Stimulated activated CD4-positive, alpha-beta T cell treated with anti-CD3 and anti-CD28 coated beads, Interleukin-1b, Interleukin-23, amount 100 ng/mL, for 4 hours (primary cell): ENCODE measurements at places on chromosomes 5 and 9.

- no peak for DNase-seq
These were observed 17.7 kb upstream of the ANGPTL2 start for GRCh38 chr9:127140181-127140580.

DNA sequence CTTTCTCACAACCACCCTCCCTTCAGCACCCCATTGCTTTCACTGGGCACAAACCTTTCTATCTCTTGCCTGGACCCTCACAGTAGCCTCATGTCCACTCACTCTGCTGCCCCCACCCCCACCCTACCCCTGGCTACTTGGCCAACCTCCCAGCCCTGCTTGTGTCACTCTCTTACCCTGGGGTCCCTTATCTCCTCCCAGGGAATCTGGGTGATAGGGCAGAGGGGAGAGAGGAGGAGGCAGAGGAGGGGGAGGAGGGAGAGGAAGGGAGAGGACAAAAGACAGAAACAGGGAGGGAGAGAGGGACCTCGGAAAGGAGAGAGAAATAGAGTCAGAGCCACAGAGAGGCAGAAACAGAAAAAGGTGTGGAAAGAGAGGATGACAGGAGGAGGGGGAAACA, 25.0 kb upstream of the KIF12 start:
- DNase-seq = no peak

GRCh38 chr9:114184071-114184470, 28.7 kb downstream of the COL27A1 start:
- DNase-seq = no peak

GRCh38 chr5:150639751-150640150, 709 bp upstream of the SYNPO start:
- no peak for DNase-seq

DNA sequence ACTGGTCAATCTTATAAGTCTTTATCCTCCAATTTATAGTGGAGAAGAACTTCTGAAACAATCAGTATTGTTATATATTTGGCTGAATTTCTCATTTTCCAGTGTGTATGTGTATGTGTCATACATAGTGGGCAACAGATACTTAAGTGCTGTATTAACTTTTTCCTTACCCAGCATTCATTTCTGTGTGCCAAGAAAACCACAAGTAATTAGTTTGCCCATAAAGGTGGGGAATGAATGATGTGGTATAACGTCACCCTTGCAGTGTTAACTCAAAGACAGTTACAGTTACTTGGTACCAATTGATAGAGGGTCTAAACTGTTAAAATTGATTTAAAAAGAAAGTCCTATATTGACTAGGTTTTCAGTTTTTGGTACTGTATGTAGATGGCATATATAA, 2.0 kb downstream of the OGN start:
- no peak for DNase-seq

DNA sequence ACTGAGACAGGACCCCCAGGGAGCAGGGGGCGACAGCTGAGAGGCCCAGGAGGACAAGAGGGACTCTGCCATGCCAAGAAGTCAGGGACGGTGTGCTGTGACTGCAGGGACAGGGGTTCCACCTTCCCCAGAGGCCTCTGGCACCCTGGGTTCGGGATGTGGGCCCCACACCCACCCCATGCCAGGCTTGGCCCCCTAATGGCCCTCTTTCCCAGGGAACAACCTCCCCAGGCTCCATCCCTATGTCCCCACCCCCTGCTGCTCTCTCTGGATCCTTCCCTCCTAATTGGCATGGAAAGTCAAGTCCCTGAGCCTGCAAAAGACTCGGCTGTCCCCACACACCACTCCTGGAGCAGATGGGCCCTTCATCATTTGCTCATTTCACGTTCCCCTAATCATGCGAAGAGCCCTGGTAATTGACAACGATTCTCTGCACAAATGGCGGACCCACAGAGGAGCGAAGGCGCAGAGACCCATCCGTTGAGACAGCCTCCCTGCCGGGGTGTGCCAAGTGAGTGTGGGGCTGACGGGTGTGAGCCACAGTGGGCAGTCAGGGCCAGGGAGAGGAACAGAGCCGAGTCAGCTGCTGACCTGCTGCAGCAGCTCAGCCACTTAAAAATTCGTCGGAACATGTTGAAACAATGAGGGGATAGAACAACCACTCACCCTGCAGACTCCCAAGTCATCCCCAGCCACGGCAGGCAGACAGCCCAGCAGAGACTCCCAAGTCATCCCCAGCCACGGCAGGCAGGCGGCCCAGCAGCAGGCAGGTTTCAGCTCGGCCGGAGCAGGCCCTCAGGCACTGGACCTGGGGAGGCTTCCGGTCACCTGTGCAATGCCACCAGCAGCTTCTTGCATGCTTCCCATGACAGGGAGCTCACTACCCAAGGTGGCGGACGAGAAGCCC, 109.0 kb downstream of the VAV2 start:
- DNase-seq = no peak
